ENCODE measurements at places on chromosomes 4 and X.

- DNase-seq: no peak
These were observed 1093.0 kb upstream of the TENM3 start for GRCh38 chr4:181150191-181150590.

DNA sequence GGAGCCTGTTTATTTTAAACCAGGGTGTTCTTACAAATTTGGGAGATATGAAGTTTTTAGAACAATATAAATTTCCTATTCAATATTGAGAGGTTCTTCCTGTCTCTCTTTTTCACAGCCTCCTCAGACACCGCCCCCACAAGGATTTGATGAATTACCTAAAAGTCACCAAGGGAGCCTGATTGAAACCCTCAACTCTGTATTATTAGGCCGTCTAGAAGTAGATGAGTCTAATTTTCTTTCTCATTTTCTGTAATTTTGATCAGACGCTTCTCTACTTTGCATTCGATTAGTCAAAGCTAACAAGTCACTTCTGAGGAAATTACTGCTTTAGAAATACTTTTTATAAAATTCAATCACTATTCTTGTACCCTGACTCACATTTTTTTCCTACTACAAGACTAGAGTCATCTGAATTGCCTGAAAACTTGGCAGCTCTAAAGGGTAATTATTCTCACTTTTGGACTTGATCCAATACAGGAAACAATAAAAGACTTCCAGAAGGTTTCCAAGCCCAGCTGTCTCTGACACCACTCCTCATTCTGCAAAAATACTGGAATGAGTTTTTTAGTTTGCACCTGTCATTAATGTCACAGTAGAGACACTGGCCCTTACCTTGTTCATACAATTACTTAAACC lies 111.2 kb downstream of the ELOVL6 start:
- no peak for DNase-seq

- DNase-seq: no peak
These were observed 3.8 kb downstream of the ANKRD50 start for GRCh38 chr4:124708517-124709300.

DNA sequence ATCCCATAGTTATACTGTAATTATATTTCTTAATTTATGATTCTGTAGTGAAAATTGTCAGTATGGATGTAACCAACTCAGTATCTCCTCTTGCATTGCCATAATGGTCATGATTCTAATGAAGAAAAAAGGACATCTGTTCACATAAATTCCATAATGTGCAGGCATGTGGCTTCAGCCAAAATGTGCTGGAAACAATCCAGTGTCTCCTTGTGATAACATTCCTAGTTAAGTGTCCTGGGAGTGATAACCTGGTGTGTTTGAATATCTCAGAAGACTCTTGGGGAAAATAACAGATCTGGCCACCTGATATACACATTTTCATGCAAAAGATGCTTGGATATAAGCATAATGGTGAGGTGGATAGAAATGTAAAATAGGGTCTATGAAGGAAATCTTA lies 2309.8 kb downstream of the PCDH7 start:
- no peak for DNase-seq

- no peak for DNase-seq
These were observed 219.8 kb downstream of the SHROOM3 start for GRCh38 chr4:76654791-76655190.

GRCh38 chr4:62835631-62836030 lies 1573.6 kb downstream of the TECRL start:
- no peak for DNase-seq

GRCh38 chr4:143282211-143282707 lies 54.4 kb upstream of the GAB1 start:
- no peak for DNase-seq

DNA sequence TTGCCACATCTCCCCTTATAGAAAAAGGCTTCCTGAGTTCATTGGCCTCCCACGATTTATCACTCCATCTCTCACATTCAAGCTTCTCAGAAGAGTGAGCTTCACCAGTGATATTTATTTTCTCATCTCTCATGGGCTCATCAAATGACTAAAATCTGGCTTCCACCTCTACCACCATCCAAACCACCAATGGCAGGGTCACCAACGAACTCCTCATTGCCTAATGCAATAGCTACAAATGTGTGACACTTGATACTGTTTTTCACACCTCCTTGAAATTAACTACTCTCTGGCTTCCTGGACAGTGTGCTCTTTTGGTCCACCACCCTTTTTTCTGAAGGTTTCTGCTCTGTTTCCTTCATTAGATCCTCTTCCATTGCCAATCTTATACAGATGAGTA lies 129.0 kb downstream of the SH2D1A start:
- no peak for DNase-seq

- no peak for DNase-seq
These were observed 113.9 kb downstream of the AGTR2 start for GRCh38 chrX:116284400-116284799.

DNA sequence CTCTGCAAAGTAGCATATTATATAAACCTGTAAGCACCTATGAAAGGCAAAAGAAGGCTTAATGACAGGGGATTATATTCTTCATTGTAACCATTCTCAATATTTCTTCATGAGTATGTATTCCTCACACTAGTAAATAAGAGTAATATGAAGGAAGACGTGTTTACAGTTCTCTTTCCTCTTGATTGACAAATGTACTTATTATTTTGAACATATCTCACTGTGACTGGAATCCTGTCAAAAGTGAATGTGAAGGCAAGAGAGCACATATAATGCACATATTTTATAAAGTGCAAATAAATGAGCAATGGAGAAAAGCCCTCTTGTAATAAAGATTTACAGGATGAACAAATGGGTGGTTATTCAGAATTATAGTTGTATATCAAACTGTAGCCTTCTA lies 19.7 kb downstream of the FAM47A start:
- DNase-seq: no peak

DNA sequence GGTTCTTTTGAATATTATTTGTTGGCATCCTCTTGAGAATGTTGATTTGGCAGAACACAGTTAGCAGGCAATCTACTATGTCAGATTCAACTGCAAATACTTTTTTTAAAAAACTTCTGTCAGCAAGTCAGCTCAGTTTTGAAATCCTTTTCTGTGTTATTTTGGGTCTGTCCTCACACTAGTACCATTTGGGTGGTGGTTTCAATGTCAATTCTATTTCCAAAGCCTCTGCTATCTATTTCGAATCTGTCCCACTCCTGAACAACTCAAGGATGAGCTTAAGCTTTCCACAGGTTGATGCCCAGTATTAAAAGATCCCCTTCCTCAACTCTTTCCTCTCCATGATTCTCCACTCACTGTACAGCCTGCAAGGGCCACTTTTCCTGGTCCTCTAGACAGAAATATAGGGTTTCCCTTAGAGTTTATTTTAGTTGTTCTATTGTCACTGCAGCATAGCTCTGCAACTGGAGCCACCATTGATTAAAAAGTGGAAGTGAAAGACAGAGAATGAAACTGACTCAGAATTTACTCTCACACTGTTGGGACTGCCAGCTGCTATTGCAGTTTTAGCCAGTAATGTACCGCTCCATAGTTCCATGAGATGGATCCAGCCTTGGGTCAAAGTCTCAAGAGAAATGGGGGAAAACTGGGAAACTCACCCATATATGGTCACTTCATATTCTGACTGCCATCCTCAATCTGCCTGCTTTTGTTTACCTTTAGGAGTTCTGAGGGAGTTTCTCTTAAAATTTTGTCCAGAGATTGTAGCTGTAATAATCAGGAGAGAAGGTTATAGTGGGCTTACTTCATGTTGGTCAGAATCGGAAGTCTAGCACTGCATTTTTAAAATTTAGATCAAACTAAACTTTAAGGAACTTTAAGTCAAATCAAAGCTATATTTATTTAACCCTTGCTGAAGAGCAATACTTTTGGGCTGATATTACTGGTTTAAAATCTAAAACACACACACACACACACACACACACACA lies 14.6 kb downstream of the HDX start:
- no peak for DNase-seq

- DNase-seq: no peak
These were observed 2073.8 kb upstream of the TENM3 start for GRCh38 chr4:180169394-180169793.

DNA sequence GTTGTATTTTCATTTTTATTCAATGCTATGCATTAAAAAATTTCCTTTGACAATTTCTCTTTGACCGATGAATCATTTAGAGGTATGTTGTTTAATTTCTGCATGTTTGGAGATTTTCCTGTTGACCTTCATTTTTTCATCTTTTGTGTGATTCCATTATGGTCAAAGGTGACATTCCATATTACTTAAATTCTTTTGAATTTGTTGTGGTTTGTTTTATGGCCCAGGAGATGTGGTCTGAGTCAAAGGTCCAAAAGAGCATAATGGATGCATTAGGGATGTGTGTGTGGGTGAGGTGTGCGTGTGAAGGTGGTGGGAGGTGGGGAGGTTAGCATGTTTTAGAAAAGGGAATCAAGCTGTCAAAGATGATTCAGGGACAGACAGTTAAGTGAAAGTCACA lies 76.0 kb upstream of the GIMD1 start:
- no peak for DNase-seq

DNA sequence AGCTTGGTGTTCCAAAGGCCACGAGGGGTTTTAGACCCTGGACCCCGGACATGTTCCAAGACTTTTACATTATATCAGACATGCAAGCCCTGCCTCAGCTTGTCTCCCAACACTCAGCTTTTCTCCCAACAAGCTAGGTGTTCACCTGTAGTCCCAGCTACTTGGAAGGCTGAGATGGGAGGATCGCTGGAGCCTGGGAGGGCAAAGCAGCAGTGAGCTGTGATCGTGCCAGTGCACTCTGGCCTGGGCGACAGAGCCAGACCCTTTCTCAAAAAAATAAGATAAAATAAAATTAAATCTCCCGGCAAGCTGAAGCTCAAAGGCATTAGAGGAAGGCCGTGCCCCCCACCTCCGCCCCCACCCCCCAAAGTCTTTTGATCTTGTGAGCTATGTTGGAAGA lies 13.7 kb downstream of the CTAG1A start:
- DNase-seq: no peak

DNA sequence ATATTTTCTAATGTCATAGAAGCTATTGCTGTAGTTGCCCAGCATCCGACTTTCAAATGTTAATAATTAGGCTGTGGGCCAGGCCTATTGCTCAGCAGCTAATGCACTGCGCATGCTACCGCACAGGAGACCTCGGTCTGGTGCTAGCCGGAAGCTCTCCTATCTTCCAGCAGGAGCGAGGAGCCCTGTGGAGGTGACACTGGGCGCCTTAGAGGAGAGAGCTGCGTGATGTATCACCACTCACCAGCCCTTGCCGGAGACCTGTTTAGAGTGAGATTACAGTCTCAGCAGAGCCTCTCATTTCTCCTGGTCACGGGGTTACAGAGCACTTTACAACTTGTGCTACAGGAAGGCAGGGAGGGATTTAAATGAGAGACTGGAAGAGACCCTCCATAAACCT lies 31.1 kb upstream of the MID1IP1 start:
- DNase-seq: no peak

GRCh38 chr4:10159671-10160070 lies 43.1 kb upstream of the WDR1 start:
- DNase-seq: no peak

DNA sequence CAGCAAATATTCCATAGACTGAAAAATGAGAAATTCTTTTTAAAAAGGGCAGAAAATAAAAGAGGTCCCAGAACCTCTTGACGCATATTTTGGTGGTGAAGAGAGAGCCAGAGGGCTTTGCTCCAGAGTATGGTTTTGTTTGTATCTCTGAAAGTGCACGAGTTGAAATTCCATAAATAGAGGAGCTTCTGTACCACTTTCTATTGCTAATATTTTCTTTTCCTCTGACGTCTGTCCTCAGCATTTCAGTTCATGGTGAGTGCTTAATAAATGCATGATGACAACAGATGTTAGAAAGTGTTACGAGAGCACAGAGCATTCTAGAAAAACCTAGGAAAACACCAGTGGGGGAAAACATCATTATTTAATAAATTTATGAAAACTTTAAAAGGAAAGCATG lies 145.6 kb downstream of the AMELX start:
- DNase-seq: no peak

DNA sequence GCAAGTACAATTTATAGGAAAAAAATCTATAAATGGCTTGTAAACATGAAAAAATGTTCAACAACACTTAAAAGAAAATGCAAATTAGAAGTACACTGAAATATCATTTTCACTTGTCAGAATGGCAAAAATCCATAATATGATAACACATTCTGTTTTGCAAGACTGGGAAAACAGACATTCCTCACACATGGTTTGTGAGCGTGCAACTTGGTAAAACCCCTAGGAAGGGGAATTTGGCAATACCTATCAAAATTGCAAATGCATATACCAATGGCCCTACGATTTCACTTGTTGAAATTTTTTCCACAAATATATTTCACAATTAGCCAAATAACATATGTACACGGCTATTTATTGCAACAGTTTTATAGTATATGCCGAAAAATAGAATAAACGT lies 31.4 kb downstream of the TBC1D9 start:
- no peak for DNase-seq

- no peak for DNase-seq
These were observed 18.7 kb downstream of the SHISA3 start for GRCh38 chr4:42416017-42416416.

- DNase-seq: no peak
These were observed 169.4 kb upstream of the BANK1 start for GRCh38 chr4:101621120-101621519.

GRCh38 chrX:81286608-81287007 lies 84.7 kb downstream of the SH3BGRL start:
- no peak for DNase-seq

- no peak for DNase-seq
These were observed 6.8 kb downstream of the PLXNB3 start for GRCh38 chrX:153770601-153771414.

Data from NCI-H1436 treated with DMSO at 0.1 percent for 48 hours (cell line).